ENCODE measurements at places on chromosomes 3 and 15. TPM values are rescaled to one million over a fixed set of nuclear protein-coding genes. Genes with fewer than 3 reads are reported as not detected.

The ZBTB47 gene
- polyA plus RNA-seq: 12.5 TPM

DNA sequence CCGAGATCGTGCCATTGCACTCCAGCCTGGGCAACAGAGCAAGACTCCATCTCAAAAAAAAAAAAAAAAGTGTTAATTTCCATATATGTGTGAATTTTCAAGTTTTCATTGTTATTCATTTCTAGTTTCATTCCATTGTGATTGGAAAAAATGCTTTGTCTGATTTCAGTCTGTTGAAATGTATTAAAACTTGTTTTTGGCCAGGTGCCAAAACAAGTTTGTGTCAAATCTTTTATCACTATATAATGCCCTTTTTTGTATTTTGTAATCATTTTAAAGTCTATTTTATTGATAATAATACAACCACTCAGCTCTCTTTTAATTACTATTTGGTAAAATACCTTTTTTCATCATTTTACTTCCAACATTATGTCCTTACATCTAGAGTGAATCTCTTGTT, 42.5 kb downstream of the TFRC start:
- no peak for DNase-seq

The HES1 gene
- polyA plus RNA-seq: 22.3 TPM

- no peak for DNase-seq
These were observed 738 bp downstream of the COMMD2 start for GRCh38 chr3:149751551-149751950.

The SLC35G2 gene
- 2.1 TPM for polyA plus RNA-seq

The GOLGA6B gene
- not detected for polyA plus RNA-seq

DNA sequence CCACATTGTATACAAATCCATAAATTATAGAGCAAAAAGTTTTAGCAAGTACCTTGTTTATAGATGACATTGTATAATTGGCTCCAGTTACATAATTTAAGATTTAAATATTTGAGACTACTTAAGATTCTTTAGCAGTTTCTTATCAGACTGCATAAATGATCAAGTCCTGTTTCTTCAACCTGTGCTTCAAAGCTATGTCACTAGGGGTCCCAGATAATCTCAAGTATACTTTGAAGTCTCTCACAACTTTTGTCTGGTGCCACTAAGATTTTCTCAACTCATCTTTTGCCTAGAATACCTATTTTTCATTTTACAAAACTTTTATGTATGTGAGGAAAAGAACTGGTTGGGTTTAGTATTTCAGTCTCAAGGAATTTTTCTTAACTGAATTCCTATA, 205.5 kb downstream of the STAG1 start:
- DNase-seq: no peak

The DPPA2 gene
- polyA plus RNA-seq: not detected

- DNase-seq: no peak
These were observed 164.8 kb upstream of the NUDT16 start for GRCh38 chr3:131216801-131217200.

DNA sequence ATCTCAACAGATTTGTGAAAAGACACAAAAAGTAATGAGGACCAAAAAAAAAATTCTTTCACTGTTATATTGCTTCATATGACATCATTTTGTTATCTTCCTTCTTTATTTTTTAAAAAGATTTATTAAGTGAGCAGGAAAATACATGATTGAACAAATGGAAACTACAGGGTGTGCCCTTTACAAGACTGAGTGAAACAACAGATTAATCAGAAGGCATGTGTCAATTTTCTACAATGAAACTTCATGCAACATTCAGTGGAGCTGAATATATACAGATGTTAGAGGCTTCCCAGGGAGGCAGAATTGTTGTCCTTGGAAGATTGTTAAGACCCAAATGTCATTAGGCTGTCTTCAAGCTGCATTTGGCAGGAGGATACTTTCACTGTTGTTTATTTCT, 28.4 kb upstream of the SLC2A2 start:
- DNase-seq: no peak

The P2RY1 gene
- polyA plus RNA-seq: 15.1 TPM
